Activated naive CD4-positive, alpha-beta T cell (primary cell): ENCODE measurements at places on chromosomes 6 and 20.
A peak's percentile ranks its signal among the peaks of the same experiment; 100 is the strongest.

GRCh38 chr6:33904050-33904746 is 100.4 kb upstream of the MLN start:
- DNase-seq = no peak

GRCh38 chr6:145689529-145689928 is 45.8 kb downstream of the EPM2A start:
- DNase-seq = no peak

DNA sequence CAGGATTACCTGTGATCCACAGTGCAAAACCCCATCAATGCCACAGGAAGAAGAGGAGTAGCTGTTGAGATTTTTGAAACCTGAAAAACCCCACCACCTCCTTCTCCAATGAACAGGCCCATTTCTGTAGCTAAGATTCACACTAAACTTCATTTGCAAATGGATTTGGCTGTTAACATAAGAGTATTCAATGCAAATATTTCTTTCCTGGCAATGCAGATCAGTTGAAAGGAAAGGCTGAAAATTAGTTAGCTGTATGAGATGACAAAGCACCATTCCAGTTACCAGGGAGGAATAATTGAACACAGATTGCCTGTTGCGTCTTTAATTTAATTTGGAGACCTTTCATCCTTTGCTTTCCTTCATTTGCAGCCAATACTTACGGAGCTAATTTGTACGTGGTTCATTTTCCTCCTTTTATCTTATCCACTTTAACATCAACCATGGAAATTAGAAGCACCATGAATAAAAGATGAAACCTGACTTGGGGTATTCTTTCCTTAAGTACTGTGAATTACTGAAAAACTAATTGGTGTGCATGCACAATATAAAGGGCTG is 4.2 kb downstream of the B3GAT2 start:
- no peak for DNase-seq

DNA sequence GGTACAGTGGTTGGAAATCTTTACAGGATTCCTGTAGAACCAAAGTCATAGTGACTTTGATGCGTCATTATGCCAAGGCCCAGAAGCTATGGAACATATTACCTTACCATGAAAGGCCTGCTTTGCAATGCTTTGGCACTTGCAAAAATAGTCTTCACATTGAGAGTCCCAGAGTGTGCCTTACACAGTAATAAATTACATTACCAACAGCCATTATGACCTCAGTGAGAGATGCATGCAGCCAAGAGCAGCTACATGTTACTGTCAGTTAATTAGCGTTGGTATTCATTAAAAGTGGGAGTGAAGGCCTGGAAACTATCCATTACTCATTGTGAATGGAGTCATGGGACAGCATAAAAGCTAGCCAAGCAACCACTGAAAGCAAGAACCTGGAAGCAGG is 39.2 kb upstream of the HDDC2 start:
- no peak for DNase-seq

- no peak for DNase-seq
Observed at GRCh38 chr6:69202768-69203167, 567.7 kb downstream of the ADGRB3 start.

- DNase-seq = no peak
Observed at GRCh38 chr20:59820204-59821041, 113.0 kb downstream of the SYCP2 start.

DNA sequence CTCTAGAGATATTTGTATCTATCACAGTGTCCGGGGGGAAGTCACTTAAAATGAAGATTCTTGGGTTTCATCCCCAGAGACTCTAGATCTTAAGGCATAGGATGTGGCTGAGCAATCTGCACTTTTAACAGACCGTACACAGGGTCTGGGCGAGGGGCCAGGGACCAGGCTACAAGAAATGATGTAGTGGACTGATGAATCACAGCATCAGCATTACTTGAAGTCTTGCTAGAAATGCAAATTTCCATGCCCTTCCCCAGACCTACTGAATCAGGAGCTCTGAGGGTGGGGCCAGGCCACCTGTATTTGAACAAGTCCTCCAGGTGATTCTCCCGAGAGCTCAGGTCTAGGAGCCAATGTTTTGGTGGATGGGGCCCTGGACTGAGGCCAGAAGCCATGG is 168.4 kb downstream of the DOK5 start:
- DNase-seq = no peak

DNA sequence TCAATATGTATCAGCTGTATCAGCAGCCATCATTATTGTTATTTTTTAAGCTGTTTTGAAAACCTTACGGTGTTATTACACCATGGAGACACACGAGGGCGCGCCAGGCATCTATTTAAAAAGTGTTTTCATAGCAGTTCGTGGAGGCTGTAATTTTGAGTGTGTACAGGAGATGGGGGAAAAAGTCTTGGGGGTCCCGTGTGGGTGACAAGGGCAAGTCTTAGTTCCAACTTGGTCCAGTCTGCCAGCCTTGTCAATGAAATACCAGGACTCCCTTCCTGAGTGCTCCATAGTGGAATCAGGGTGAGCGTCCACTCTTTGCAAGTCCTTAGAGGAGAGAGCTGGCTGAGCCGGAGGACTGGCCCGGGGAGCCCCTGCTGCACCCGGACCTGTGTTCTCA is 43.3 kb downstream of the SLC2A10 start:
- DNase-seq = peak; percentile 7

DNA sequence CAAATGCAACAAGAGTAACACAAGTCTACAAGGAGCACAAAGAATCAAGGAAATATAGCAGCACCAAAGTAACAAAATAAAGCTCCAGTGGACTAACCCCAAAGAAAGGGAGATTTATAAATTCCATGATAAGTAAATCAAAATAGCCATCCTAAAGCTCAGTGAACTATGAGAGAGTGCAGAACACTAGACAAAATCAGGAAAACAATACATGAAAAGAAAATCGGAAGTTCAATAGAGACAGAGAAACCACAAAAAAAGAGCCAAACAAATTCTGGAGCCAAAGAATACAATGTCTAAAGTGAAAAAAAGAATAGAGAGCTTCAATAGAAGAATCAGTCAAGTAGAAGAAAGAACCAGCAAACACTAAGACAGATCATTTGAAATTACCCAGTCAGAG is 247.3 kb upstream of the TENT5A start:
- no peak for DNase-seq

GRCh38 chr20:4281258-4282055 is 266.1 kb upstream of the RNF24 start:
- no peak for DNase-seq

DNA sequence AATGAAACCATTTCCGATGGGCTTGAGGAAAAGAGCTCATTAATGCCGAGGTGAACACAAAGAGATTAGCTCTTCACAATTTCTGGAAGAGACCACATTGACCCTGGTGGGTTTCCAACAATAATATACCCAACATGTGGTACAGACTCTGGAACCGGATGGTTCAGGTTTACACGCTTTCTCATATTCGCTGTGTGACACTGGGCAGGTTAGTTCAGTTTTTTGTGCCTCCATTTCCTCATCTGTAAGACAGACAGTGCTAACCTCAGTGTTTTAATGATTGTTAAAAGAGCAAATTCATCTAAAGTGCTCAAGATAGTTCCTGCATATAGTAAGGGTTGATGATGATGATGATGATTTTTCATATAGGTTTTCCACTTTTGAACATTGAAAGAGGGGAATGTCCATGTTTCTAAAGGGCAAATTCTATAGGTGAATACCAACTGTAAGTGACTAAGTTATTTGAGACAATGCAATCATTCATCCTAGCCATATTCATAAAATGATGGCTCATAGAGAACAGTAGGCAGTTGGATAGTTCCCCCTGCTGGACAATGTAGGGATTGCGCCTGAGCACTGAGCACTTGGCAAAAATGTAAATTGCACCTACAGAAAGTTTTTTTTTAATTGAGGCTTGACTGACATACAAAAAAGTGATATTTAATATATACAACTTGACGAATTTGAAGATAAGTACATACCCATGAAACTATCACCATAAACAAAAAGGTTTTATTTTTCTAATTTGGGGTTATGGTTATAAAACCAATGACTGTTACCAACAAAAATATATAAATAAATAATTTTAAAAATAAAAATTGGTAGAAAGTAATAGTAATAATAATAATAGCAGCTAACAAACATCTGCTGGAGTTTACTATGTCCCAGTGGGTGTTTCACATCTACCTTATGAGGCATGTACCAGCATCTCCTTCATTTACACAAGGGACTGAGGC is 2.1 kb upstream of the PERP start:
- DNase-seq = peak; percentile 37
